ENCODE measurements at places on chromosomes 7 and 10.

GRCh38 chr10:63173468-63174232 is 40.5 kb downstream of the NRBF2 start:
- DNase-seq: no peak

GRCh38 chr10:49007129-49007528 is 67.5 kb upstream of the LRRC18 start:
- DNase-seq: no peak

DNA sequence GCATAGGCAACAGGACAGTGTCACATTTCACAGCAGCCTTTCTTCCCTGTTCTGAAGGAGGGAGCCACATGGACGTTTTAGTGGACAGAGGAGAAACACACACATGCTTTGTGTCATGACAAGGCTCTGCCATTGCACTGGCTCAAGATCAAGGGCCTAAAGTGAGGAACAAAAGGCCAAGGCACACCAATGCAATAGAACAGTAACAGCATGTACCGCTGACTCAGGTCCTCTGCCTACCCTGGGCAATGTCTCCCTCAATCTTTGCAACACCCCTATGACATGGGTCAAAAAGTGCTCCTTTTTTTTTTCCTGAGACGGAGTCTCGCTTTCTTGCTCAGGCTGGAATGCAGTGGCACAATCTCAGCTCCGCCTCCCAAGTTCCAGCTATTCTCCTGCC is 57.8 kb upstream of the SDK1 start:
- DNase-seq: no peak

- DNase-seq: no peak
Observed at GRCh38 chr10:119095640-119096039, 8.3 kb upstream of the DENND10 start.

- DNase-seq: no peak
Observed at GRCh38 chr7:47516386-47516785, 65.5 kb downstream of the TNS3 start.

DNA sequence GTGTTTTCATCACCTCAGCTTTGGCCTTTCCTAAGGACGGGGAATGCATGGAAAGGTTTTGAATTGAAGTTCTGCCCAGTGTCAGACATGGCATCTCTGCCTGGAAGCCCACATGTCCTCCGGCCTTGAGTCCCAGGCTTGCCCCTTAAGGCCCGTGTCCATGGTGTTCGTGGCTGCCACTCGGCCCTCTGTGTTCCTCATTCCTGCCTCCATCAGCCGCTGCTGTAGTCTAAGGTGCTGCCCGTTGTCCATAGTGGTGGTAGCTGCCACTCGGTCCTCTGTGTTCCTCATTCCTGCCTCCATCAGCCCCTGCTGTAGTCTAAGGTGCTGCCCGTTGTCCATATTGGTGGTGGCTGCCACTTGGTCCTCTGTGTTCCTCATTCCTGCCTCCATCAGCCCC is 180.7 kb upstream of the SHH start:
- DNase-seq: no peak

GRCh38 chr7:135980665-135981180 is 3.6 kb upstream of the MTPN start:
- DNase-seq: no peak

All from right kidney (tissue), 9 donors.